ENCODE measurements at places on chromosomes 11 and 22. TPM values are rescaled to one million over a fixed set of nuclear protein-coding genes. Genes with fewer than 3 reads are reported as not detected.
A peak's percentile ranks its signal among the peaks of the same experiment; 100 is the strongest.

DNA sequence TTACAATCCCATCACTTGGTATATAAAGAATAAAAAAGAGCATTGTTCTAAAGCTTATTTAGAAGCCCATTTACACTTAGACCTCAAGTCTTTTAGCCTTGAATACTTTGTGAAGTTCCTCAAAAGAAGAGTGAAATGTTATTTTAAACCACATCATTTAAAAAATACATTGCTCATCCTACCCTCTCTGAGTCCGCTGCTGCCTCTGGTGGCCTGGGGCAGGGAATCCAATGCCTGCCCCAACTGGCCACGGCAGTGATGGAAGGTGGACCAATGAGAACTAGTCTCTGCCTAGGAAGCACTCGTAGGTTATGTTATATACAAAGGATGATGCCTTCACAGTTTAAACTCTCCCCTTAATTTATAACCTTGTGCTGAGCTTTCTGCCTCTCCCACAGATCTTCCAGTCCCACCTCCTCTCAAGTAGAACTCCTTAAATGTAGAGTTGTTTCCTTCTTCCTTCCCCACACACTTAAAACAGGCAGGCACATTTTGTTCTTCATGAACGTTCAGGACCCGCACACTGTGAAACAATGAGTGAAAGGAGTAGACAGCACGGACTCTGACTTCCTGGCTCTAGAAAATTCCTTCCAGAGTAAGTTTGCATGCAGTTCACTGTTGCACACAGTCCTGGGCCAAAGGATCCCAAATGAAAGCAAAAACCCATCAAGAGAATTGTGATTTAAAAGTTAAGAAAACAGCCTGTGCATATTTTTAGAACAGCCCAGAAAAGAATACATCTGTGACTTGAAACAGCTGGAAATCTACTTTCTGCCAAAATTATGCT is 167.8 kb downstream of the RRAS2 start:
- no peak for DNase-seq

GRCh38 chr11:34620202-34620601 is 691 bp upstream of the EHF start:
- no peak for DNase-seq

- no peak for DNase-seq
Measured at GRCh38 chr11:10779086-10779485, 28.0 kb downstream of the CTR9 start.

DNA sequence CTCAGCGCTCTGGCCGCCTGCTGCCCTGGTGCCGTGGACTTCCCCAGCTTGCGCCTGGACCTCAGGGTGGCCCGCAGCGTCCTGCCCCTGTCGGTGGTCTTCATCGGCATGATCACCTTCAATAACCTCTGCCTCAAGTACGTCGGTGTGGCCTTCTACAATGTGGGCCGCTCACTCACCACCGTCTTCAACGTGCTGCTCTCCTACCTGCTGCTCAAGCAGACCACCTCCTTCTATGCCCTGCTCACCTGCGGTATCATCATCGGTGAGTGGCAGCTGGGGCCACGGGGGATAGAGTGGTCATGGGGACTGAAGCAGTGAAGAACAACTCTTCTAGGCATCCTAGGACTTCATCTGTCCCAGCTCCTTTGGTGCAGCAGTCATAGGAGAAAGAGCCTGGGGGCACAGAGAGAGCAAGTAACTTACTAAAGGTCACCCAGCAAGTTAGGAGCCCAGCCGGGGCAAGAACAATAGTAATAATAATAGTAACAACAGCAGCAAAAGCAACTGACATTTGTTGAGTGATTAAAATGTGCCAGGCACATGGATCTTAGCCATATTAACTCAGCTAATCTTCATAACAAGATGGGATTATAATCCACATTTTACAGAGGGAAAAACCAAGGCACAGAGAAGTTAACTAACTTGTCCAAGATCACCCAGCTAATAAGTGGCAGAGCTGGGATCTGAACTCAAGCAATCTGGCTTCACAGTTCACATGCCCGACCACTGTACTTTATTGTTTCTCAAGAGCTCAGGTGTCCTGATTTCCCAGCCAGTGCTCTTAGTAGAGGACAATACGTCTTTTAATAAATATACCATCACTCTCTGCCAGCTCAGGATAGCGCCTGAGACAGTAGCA is 1.4 kb downstream of the SLC35C1 start:
- no peak for DNase-seq

- DNase-seq: no peak
Measured at GRCh38 chr11:45756384-45757010, 48.5 kb upstream of the SLC35C1 start.

GRCh38 chr11:74749127-74749964 is 697 bp downstream of the RNF169 start:
- peak; percentile 39 for DNase-seq

- no peak for DNase-seq
Measured at GRCh38 chr22:50280022-50280707, 10.0 kb upstream of the MAPK11 start.

DNA sequence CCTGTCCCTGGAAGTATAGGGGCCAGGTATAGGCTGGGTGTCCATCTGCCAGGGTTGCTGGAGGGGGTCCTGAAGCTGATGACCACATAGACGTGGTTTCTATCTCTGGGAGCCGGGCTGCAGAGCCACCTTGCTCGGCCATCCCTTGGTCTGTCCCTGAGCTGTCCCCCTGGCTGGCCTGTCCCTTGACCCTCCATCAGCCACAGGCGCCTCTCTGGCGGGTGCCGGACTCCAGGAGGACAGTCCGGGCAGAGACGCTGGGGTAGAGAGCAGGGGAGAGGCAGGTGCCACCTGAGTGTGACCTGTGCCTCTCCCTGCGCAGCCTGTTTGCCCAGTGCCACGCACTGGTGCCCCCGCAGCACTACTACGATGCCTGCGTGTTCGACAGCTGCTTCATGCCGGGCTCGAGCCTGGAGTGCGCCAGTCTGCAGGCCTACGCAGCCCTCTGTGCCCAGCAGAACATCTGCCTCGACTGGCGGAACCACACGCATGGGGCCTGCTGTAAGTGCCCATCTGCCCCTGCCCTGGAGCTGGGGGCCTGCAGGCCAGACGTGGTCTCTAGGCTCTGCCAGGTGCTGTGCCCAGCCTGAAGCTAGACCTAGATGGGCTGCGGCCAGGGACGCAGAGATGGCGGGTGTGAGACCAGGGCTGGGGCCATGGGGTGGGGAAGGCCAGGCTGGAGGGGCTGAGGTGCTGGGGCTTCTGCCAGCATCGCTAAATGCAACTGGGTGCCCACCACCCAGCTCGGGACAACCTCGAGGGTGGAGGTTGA is 29.9 kb downstream of the MUC2 start:
- DNase-seq: no peak

DNA sequence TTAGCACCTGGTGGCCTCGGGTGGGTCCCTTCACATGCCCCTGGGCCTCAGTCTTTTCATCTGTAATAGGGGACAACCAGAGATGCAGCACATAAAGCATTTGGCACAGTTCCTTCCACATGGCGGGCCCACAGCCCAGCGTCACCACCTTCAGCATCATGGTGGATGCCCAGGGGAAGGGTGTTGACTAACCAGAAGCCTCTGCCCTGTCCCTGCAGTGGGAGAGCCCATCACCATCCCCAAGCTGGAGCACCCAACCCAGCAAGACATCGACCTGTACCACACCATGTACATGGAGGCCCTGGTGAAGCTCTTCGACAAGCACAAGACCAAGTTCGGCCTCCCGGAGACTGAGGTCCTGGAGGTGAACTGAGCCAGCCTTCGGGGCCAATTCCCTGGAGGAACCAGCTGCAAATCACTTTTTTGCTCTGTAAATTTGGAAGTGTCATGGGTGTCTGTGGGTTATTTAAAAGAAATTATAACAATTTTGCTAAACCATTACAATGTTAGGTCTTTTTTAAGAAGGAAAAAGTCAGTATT is 14.8 kb upstream of the UVRAG start:
- DNase-seq: no peak

GRCh38 chr11:67345247-67345919 is 8.0 kb downstream of the POLD4 start:
- no peak for DNase-seq

The RFPL2 gene
- not detected for total RNA-seq

The TMEM86A gene
- 2.1 TPM for total RNA-seq

The FAU gene
- total RNA-seq: 445 TPM

Data from LHCN-M2 (cell line).